ENCODE measurements at places on chromosomes 12 and 14. TPM values are rescaled to one million over a fixed set of nuclear protein-coding genes. Genes with fewer than 3 reads are reported as not detected.

The ZNF839 gene
- 8.2 TPM for total RNA-seq

The IFI27L2 gene
- total RNA-seq = 6.0 TPM

The KLRC4 gene
- total RNA-seq = not detected

The DIO3 gene
- not detected for total RNA-seq

The AMIGO2 gene
- total RNA-seq = not detected

The GPR33 gene
- total RNA-seq = not detected

The PMCH gene
- not detected for total RNA-seq

The CLEC4D gene
- total RNA-seq = not detected

The NCAPD2 gene
- 100 TPM for total RNA-seq

The GRIN2B gene
- 0.13 TPM for total RNA-seq
